Activated CD4-positive, alpha-beta T cell treated with anti-CD3 and anti-CD28 coated beads for 4 hours (primary cell): ENCODE measurements at places on chromosomes 3 and 15.
A peak's percentile ranks its signal among the peaks of the same experiment; 100 is the strongest.

DNA sequence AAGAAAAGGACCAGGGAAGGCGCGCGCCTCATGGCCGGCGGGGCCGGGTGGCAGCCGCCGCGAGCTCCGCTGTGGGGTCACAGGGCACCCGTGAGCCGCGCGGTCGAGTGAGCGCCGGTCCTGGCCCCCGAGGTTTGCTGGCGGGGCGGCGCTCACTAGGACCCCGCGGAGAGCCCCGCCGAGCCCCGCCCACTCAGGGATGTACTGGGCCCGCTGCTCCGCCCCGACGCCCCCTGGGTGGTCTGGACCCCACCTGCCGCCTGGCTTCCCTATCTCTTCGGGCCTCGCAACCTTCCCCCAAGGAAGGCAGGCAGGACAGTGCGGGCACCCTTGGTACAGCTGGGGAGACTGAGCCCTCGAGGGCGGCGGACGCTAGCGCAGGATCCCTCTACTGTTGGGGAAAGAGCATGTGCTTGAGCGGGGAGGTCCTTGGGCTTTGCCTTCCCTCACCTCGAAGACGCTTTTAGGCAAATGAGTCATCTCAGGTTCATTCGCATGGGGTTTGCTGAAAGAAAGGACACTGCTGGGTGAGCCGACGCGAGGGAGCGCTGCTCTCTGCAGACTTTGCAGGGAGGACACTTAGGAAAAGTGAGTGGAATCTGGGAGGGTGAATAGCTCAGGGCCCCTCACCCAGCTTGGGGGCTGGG, at the start of gene CHRNB4:
Gene CHRNB4, minus strand, starts transcription at position 109 of the 647 bp plus-strand sequence. Its CDS starts 77 bp downstream, at position 32.
- no peak for DNase-seq

- DNase-seq = no peak
Measured at GRCh38 chr3:178382449-178383061, 153.7 kb upstream of the KCNMB2 start.

DNA sequence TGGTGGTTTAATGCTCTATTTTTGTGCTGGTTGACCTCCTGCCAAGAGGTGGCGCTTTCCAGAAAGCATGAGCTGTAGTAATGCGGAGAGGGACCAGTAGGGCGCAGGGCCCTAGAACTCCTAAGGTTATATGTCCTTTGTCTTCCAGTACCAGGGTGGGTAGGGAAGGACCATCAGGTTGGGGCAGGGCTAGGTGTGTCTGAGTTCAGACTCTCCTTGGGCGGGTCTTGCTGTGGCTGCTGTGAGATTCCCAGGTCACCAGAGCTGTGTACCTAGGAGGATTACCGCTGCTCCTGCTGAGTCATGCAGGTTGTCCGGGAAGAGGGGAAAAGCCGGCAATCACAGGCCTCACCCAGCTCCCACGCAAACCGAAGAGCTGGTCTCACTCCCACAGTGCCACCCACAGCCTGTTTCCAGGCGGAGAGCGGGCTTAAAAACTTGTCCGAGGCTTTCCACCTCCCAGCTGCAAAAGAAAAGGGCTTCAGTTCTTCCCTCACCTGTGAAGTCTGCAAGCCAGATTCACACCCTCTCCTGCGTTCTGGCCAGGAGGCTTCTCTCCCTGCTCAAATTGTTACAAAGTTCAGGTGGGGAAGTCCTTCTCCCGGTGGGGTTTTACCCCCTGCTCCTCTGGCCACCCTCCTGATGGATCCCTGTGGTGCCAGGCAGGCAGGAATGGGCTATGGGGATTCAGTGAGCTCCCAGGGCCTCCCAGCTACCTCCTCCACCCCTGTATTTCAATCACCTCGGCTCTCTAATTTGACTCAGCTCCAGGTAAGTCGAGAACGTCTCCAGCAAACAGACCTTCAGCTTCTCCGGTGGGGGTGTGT, 37.7 kb upstream of the BCHE start:
- DNase-seq = no peak

DNA sequence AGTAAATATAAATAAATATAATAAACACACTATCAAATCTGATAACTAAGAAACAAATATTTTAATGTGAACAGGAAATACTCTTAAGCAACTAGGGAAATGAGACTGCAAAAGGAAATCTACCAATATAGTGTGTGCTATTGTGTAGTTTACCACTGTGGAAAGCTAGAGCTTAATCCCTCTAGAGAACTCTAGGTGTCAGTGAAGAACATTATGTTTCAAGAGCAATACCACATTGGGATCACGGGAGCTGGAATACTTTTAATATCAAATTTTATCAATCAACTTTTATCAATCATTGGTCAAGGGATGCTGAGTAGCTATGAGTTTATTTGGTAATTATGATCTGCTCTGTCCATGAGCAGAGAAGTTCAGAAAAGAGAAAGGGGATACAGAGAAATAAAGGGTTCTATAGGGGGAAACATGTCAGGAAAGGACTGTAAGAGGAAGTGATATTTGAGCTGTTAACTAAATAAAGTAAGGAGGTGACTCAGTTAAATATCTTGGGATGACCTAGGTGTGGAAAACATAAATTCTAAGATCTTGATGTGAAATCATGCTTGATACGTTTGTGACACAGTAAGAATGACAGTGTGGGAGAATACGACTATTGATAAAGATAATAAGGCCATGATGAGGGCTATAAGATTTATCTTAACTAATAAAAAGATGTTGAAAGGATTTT, 762.2 kb upstream of the ALCAM start:
- no peak for DNase-seq

DNA sequence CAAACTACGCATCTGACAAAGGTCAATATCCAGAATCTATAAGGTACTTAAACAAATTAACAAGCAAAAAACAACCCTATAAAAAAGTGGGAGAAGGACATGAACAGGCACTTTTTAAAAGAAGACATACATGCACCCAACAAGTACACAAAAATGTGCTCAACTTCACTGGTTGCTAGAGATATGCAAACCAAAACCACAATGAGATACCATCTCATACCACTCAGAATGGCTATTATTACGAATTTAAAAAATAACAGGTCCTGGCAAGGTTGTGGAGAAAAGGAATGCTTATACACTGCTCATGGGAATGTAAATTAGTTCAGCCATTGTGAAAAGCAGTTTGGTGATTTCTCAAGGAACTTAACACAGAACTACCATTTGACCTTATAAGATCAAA, 175.6 kb upstream of the MLF1 start:
- no peak for DNase-seq

- no peak for DNase-seq
Measured at GRCh38 chr15:66292571-66293418, 573 bp upstream of the DIS3L start.

GRCh38 chr15:77094397-77095030, 23.6 kb upstream of the TSPAN3 start:
- no peak for DNase-seq

DNA sequence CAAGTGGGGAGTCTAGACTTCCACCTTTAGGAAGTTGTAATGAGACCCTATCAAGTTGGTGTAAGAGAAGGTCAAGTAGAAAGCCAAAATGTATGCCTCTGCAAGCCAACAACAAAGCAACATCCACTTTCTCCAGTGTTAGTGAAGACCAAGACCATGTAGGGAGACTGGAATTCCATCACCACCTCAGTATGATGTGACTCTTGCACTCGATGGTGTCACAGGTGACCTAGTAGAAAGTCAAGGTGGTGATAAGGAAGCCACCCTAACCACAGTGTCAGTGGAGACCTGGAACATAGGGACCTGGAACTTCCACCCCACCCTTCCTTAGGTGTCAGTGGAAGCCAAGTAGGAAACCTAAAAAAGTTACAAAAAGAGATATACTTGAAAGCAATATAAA, 278.1 kb upstream of the KCNMB2 start:
- DNase-seq = no peak

DNA sequence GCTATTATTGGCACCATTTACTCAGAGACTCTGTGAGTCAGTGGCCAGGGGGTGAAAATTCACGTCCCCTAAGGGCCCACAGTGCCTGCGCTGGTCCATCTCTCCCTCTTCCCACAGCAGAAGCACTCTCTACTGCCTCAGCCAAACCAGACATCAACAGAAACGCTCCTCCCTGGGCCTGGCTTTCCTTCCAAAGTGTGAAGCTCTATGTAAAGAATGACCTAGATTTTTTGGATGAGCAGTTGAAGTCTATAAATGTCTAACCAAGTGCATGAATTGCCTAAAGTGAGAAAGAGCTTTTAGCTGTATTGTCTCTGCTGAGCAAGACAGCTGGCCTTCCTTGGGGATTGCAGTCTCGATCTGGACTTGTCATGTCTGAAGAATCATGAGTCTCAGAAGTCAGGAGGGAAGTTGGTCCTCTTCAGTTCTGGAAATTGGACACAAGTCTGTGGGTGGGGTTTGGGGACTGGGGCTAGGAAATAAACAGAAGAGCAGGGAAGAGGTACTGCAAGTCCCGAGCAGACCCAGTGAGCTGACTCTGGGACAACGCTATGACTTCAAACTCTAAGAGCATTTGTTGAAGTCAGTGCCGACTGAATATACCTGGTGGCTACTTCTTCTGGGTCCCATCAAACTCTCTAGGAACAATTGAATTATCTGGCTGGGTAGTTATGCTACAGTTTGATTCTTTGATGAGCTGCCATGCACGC, 29.0 kb downstream of the RASGRP1 start:
- DNase-seq = no peak

DNA sequence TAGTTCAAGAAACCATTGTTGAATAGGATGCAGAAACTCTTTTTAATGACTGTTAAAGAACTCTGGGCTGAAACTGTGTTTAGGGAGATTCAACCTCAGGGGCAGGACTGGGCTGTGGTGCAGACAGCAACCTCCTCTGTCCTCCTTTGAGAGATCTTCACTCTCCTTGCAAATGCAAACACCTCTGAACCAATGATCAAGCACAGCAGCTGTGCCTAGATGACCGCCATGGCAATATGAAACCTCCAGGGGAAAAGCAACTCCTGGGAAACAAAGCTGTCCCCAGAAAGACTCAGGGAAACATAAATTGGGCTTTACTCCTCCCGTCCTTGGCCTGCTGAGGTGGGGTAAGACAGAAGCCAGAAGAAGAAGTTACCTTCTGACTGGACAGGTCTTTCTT, 52.6 kb downstream of the TBC1D2B start:
- DNase-seq = no peak

GRCh38 chr3:46629551-46630517, 17.5 kb downstream of the FAM240A start:
- DNase-seq = peak; percentile 72

GRCh38 chr15:101206176-101206591, 45.7 kb downstream of the CHSY1 start:
- DNase-seq = peak; percentile 91

DNA sequence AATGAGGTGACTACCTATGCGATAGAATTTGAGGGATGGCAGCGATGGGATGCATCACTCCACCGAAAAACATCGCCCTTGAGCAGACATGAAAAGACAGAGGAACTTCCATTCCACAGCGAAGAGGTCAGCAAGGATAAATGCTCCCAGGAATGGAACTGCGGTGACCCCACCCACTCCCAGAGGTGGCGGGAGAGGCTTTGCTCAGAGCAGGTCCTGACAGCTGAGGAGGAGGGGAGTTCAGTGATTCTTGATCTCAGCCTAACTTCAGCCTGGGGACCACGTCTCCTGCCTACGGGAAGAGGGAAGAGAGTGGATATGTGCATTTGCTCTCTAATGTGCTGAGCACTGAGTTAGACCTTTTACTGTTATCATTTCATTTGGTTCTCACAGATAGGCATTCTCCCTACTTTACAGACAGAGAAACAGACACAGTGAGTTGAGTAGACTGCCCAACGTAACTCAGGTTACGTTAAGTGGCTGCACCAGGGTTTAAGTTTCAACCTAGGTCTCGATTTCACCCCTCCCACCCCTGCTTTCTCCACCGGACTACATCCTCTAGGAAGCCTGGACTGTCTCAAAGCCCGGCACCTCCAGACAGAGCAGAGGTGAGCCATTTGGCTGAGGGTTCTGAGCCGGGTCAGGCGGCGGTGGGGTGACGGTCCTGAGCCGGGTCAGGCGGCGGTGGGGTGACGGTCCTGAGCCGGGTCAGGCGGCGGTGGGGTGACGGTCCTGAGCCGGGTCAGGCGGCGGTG, 170.0 kb downstream of the RAB11A start:
- no peak for DNase-seq

DNA sequence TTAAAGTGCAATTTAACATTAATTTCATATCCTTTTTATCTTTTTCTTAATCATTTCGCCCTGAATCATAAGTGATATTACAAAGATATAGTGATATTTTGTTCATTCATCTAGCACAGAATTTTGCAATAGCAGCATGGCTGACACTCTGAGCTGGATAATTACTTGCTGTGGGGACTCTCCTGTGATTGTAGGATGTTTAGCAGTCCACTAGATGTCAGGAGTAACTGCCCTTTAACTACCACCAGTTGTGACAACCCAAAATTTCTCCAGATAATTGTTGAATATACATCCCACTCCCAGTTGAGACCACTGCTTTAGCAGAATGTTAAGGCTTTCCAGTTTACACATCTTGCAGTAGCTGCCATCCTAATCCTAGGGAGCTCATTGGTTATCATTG, 196.8 kb upstream of the MBNL1 start:
- peak; percentile 4 for DNase-seq

DNA sequence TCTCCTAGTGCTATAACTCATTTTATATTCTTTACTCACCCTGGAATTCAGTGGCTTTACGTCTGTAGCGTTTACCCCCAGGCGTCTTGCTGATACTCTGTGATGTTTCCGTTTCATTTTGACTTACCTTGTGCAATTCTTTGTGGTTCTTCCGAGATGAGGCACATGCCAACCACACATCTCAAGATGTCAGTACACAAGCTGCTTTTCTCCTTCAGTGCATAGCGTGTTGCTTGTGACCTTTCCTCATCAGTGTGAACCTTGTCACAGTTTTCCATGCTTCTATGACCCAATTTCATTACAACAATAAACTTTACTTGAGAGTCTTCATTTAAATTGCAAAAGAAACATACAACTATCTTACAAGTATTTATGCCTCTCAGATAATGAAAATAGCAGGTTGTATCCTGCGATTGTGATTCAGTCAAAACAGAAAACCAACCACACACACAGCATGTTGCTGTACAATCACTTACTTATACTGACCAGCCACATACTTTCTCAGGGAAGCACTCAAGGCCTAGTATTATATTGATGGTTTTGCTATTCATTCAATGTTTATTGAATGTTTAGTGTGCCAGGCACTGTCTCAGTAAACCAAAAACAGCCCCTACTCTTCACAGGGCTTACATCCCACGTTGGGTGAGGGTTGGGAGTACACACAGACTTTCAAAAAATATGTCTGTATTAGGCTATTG, 4.6 kb upstream of the TBL1XR1 start:
- DNase-seq = peak; percentile 57

- no peak for DNase-seq
Measured at GRCh38 chr15:29815000-29815710, 7.1 kb downstream of the TJP1 start.

- no peak for DNase-seq
Measured at GRCh38 chr3:153614563-153614962, 452.5 kb downstream of the RAP2B start.

DNA sequence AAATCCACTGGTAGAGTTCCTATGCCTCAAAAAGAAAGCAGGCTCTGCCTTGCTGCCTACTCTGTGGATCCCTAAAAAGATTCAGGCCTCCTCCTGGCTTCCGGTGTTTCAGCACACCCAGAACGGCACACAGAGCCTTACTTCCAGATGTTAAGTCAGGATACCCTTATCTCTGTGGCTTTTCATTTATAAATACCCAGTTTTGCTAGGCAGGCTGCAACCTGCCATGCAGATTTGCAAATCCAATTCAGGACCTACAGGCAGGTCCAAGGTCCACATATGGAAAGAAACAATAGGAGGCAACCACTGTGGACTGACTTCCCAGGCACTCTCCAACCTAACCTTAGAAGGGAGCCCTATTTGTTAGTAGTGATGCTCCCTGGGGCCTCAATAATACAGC, 30.7 kb downstream of the EFL1 start:
- no peak for DNase-seq

GRCh38 chr3:151091685-151092345, 6.4 kb downstream of the MED12L start:
- no peak for DNase-seq
